ENCODE measurements at places on chromosomes 2 and 18.

DNA sequence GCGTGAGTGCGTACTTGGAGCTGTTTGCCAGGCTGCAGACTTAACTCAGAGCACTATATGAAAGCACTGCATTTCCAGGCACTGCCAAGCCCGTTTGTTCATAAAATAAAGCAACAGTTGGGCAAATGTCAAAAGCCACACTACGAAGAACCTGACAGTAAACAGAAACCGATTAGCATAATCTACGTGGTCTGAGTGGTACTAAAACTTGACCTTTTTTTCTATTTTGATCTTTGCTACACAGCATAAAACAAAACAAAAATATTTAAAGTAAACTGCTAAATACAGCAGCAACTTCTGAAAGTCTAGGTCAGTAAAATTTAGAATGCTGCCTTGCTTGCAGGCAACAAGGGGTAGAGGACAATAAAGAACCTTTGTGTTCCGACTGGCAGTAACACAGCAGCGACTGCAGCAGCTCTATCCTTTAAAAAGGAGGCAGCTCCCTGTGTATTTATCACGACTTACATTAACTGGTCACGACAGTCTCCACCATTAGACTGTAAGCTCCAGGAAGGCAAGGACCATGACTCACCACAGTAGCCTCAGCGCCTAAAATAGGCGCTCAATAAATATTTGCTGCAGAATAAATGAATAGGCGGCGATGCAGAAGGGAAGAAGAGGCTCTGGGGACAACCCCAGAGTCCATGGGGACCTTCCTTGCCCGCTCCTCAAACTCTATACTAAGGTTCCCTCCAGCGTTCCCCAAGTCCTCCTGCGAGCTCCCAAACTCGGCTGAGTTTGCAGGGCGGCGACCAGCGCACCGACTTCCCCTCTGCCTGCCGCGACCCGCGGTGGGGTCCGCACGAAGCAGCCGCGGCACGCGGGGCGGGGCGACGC lies 902 bp downstream of the SS18 start:
- DNase-seq = peak; percentile 40

- DNase-seq = no peak
Measured at GRCh38 chr2:103959174-103960128, 894.5 kb upstream of the POU3F3 start.

- DNase-seq = no peak
Measured at GRCh38 chr2:36253086-36253485, 102.5 kb upstream of the CRIM1 start.

- DNase-seq = no peak
Measured at GRCh38 chr2:216692636-216693413, 2.5 kb downstream of the IGFBP5 start.

DNA sequence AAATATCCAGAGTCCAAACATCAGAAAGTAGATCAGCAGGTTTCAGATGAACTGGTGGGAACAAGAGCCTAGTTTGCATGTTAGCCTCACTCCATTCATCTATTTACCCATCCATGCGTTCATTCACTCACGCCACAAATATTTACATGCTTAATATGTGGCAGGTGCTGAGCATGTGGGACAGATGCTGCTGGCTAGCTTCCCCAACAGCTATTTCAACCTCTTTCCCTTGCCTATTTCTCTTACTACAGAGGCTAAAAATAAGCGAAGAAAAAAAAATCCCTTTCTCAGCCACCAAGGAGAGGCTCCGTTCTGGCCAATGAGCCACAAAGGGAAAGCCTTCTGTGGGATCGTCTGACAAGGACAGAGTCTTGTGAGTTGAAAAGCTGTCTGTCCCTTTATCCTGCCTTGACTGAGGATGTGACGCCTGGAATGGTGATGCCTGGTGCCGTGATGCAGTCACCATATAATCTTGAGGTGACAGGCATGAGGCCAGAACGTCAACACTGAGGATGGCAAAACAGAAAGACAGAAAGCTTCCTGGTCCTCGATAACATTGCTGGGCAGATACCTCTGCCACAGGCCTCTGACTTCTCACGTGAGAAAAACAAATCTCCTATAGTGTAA lies 78.2 kb downstream of the KCTD1 start:
- no peak for DNase-seq

DNA sequence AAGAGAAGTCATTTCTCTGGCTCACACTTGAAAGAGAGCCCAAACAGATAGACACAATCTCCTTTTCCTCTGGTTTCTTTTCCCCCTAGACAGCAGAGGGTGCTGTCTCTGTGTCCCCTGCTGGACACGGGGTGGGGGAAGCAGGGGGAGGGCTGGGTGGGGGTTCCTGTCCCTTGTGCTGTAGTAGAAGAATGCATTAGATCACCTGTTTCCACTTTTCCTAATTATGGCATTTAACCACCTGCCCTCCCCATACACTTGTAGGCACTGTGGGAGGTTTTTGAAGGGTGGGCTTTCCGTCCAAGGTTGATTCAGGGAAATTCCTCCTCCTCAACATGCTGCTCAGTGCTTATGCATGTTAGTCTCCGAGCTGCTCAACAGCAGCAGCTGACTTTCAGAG lies 206.2 kb upstream of the EPAS1 start:
- no peak for DNase-seq

GRCh38 chr18:24220318-24220688 lies 81.4 kb downstream of the CABYR start:
- DNase-seq = no peak

DNA sequence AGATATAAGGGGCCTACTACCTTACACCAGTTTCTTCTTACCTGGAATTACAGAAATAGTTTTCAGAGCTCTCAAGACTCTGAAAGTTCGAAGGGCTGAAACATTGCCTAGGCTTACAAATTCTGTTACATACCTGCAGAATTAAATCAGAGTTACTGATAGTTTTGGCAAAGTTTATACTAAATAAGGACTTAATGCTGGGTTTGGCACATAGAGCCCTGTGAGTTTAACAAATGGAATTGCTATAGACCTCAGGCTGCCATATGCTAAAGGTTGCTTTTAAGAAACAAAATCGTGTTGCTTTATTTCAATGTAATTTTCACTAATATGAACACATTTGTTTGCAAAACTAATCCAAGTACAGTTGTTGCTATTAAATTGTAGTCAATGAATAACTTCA lies 40.1 kb downstream of the SCN3A start:
- DNase-seq = no peak

GRCh38 chr2:61854564-61855317 lies 881 bp upstream of the FAM161A start:
- peak; percentile 97 for DNase-seq

DNA sequence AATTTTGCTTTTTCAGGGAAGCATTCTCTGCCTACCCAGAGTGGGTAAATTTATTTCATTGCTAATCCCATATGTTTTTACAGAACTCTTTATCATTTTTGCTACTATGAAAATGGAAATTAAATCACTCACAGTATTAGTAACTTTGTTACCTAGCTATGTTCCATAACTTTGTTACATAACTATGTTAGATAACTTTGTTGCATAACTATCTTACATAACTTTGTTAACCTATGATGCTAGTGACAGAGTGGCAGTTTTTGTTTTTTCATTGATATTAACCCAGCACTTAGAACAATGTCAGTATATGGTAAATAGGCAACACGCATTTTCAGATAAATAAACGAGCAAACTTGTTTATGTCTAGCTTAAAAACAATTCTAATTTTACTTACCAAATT lies 286.6 kb downstream of the LRP1B start:
- no peak for DNase-seq

DNA sequence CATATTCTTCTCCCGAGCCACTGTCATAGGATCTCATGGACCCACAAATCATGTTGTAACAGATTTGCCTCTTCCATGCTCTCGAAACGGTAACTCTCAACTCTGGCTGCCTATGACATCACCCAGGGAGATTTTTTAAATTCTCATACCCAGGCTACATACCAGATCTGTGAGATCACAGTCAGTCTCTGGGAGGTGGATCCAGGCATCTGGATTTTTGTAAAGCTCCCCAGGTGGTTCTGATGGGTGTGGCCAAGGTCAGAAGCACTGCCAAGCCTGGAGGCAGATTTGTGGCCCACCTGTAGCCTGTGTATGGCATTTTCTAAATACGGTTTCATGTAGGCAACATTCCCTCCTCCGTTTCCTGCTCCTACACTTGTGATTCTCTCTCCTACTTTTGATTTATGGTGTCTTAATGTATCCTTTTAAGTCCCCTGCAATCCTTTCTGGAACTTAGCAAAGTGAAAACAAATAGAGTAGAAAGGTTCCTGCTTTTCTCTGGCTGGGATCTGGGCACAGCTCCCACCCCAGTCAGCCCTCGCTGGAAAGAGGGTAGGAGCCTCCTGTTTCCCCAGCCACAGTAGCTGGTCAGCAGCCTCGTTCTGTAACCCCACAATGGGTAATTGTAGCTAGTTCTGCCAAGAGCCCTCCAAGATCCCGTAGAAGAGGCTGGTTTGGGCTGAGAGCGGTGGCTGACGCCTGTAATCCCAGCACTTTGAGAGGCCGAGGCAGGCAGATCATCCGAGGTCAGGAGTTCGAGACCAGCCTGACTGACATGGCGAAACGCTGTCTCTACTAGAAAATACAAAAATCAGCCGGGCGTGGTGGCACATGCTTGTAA lies 96.2 kb downstream of the KLHL29 start:
- no peak for DNase-seq

DNA sequence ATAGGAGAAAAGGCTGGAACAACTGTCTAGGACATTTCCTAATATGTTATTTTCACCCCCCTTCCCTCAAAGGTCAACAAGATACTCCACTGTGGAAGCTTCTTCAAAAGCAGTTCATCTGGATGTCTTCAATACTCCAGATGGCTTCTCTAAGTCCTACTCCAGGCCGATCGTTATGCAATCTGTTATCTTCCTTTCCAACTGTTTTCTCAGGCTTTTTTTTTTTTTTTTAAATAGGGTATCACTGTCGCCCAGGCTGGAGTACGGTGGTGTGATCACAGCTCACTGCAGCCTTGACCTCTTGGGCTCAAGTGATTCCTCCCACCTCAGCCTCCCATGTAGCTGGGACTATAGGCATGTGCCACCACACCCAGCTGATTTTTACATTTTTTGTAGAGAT lies 26.3 kb downstream of the ATP8B1 start:
- DNase-seq = no peak

DNA sequence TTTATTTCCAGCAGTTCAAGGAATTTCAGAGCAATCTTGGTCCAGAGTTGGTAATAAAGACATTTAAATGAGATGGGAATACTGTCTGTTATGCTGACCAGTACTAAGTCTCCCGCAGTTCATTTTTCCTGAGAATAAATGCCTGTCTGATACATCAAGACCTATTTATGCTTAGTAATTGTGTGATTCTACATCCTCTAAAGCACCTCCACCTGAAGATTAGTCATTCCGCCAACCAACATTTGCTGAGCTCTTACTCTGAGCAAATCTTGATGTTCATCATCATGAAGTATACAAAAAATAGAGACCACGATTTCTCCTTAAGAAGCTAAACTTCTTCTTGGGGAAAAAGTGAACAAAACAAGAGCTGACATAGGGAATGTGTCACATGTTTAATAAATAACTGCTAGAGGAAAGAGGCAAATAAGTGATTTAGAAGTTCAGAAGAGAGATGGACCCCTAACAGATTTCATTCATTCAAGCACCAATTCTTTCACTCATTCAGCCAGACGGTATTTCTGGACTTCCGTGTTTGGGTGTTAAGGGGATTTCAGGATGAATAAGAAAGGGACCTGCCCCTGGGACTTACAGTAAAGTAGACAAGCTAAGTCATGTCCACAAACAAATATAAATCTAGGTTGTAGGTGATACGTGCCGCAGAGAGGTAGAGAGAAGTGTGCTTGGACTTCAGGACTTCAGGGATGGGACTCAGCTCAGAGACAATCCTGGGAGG lies 34.2 kb upstream of the PPP4R1 start:
- no peak for DNase-seq

GRCh38 chr2:168314236-168314635 lies 66.8 kb upstream of the STK39 start:
- DNase-seq = no peak

DNA sequence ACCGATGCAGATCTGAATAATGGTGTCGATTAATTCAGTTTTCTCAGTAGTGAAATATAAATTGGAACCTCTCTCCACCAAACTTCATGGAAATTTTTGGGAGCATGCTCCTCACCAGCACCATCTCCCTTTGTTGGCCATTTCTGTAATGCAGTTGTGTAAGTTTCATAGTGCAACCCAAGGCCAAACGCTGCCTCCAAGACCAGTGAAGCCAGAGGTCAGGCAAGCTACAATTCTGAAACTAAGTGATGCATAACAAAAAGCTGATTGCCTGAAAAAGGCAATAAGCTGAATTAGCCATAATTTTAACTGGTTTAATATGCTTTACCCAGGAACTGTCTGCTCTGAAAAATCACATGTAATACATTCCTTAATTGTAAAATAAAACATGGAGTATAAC lies 138.3 kb upstream of the TACR1 start:
- no peak for DNase-seq

GRCh38 chr2:70029814-70030409 lies 57.4 kb upstream of the PCBP1 start:
- no peak for DNase-seq

GRCh38 chr2:150383587-150383986 lies 103.9 kb downstream of the RND3 start:
- DNase-seq = no peak

GRCh38 chr2:174997110-174997509 lies 8.1 kb downstream of the CHN1 start:
- no peak for DNase-seq

- no peak for DNase-seq
Measured at GRCh38 chr2:108641756-108642155, 77.5 kb upstream of the RANBP2 start.

- peak; percentile 55 for DNase-seq
Measured at GRCh38 chr18:77061281-77061945, 71.2 kb downstream of the MBP start.

DNA sequence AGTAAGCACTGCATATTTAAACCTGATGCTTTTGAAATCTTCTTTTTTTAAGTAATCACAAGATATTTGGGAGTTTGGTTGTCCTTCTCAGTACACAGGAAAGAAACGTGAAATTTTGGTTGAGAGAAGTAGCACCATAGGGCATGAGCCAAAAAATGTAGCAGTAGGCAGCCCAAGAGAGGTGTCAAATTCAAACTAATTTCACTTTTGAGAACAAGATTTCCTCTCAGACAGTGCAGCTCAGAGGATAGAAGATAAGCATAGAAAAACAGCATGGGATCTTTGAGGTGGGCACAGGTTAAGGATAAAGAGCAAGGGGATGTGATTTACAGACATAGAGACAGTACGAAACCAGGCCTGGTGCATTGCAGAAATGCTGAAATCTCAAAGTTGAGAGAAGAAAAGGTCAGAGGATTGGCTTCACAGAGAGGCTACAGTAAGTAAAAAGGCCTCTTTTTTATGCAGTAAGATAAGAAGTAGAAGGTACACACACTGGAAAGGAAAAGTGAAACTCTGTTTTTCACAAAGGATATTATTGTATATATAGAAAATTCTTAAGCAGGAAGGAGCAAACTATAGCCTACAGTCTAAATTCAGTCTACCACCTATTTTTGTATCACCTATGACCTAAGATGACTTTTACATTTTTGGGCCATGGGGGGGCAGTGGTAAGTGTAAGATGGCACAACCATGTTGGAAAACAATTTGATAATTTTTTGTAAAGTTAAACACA lies 89.8 kb downstream of the PKP4 start:
- no peak for DNase-seq

Data from natural killer cell (primary cell).